ENCODE measurements at places on chromosomes 3 and 15.

DNA sequence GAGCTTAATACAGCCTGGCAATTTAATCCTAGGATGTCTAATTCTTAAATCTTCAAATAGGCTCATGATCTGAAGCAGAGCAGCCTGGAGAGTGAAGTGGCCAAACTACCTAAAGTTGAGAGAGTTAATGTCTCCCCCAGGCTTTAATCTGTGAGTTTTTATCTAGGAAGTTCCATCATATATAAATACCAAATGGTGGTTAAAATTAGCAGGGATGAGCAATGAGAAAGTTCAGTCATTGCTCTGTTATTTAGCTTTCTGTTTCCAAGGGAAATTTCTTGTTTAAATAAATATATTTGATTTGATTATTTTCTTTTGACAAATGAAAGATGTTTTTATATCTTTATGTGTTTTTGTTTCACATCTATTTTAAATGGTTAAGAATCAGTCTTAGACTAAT lies 274.4 kb upstream of the UMPS start:
- no peak for DNase-seq

- no peak for DNase-seq
These were observed 12.2 kb upstream of the VIPR1 start for GRCh38 chr3:42490243-42490642.

DNA sequence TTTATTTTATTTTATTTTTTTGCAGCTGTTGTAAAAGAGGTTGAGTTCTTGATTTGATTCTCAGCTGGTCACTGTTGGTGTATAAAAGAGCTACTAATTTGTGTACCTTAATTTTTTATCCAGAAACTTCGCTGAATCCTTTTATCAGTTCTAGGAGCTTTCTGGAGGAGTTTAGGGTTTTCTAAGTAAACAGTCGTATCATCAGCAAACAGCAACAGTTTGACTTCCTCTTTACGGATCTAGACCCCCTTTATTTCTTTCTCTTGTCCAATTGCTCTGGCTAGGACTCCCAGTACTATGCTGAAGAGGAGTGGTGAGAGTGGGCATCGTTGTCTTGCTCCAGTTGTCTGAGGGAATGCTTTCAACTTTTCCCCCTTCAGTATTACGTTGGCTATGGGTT lies 165.8 kb upstream of the KCNMB2 start:
- no peak for DNase-seq

- no peak for DNase-seq
These were observed 138.3 kb downstream of the LRIG1 start for GRCh38 chr3:66362541-66362941.

GRCh38 chr3:112746675-112747280 lies 99.9 kb downstream of the CD200R1L start:
- no peak for DNase-seq

DNA sequence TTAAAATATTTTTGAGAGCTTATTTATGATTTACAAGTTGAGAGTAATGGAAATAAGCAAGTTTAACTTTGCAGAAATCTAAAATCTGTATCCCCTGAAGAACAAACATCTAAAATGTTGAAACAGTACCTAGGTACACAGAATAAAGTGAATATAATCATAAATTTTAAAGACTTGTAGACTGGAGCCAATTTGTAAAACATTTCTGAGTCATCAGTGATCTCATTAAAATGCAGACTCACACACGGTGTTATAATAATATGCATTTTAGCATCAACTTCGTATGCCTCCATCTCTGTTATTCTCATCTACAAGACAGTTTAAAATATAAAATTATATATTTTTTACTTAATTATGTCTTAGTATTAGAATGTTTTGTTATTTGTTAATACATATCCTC lies 399.5 kb upstream of the GOLIM4 start:
- DNase-seq: no peak

DNA sequence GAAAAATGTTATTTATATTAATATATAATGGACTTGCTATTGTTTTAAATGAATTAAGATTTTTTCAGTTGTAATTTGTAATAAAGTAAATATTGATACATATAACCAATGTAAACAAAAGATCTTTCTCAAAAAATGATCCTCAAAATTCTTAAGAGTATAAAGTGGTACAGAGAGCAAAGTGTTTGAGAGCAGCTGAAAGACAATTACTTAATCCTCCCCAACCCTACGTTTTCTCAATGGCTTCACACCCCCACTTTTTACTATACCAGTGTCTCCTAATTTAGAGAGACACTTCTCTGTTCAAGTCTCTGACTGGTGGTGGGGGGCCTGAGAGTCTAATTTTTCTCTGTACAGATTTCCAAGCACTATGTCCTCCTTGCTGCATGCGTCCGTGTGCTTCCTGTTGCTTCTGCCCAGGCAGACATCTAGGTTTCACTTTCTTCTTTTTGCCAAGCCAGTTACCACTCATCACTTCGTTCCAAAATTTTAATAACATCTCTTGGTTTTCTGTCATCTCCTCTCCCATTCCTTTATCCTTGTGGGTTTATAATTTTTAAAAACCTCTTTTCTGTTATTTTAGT lies 276.3 kb upstream of the DNAJC19 start:
- DNase-seq: no peak

DNA sequence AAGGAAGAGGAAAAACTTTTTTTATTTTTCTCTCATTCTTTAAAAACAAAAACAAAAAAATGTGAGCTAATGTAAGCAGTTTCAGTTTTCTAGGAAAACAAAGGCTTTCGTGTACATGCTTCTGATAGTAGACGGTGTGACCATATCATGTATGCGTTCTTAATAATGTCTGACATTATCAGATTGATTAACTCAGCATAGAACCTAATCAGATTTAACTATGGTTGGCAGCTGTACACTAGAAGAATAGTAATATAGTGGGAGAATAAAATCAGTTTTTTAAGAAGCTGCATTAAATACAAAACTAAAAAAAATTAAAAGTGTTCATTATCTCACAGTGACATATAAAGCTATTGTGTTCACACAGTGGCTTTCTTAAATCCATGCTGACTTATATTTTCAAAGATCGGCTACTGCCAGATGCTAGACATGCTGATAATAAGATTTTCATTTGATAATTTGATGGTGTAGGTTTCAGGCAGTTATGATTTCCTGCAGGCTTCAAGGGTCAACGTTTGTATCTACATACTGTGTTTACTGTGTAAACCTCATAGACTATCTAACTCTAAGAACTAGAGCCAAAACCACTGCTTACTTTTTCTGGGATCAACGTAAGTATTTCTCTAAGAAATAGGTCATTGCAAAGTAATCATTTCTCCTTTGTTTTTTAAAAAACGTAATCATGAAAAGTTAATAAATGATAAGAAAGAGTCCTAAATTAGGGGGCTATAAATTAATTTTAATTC lies 74.0 kb downstream of the UBE2E2 start:
- DNase-seq: no peak

- DNase-seq: no peak
These were observed 202.3 kb downstream of the CADPS start for GRCh38 chr3:62672988-62673313.

DNA sequence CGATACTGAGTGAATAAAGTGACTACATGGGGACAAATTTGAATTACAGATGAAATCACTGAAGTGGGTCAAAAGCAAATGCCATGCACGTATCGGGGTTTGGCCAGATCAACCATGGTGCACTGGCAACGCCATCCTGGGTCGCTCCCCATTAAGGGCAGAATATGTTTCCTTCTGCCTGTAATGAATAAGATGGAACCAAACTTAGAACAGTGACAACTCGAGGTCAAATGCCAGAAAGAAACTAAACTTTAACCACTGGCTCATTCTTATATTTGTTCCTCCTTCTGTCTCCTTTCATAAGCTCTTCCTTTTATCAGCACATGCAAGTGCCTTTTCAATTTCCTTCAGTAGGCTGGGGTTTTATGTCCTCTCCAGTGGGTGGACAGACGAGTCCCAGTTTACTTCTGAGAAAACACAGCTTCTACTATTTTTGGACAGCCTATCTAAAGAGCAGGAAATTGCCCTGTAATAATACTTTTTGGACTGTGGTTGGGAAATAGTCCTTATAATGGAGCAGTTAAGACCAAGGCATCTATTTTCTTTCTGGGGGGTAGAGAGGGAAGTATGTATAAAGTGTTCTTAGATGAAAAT lies 61.4 kb downstream of the WHAMM start:
- no peak for DNase-seq

GRCh38 chr3:126389112-126389793 lies 5.5 kb upstream of the CFAP100 start:
- DNase-seq: no peak

DNA sequence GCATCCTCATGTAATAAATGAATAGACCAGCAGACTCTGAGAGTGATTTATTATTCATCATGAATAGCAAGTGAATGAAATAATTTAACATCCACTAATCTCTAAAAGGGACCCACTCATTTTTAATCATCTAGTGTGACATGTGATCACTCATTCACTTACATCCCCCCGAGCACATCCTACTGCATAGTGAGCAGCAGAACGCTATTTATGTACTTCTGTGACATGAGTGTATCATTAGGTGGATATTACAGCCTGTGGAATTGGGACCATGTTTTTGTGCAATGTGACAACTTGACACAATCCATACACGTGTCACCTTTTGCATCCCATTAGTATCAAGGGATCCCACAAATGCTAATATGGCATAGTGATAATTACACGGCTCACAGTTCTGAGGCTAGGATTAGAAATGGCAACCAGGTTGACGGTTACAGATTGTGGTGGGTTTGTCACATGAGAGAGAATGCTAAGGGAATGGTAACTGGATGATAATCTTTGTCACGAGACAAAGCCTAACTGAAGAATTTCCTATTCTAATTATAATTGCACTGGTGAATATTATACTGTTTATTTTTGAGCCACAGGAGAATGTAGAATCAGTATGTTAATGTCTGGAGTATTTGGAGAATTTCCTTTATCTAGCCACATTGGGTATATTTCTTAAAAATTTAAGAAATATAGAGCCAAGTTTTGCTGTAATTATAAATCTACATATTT lies 595.2 kb upstream of the TBL1XR1 start:
- no peak for DNase-seq

- no peak for DNase-seq
These were observed 174.3 kb downstream of the OXSM start for GRCh38 chr3:25964141-25964540.

DNA sequence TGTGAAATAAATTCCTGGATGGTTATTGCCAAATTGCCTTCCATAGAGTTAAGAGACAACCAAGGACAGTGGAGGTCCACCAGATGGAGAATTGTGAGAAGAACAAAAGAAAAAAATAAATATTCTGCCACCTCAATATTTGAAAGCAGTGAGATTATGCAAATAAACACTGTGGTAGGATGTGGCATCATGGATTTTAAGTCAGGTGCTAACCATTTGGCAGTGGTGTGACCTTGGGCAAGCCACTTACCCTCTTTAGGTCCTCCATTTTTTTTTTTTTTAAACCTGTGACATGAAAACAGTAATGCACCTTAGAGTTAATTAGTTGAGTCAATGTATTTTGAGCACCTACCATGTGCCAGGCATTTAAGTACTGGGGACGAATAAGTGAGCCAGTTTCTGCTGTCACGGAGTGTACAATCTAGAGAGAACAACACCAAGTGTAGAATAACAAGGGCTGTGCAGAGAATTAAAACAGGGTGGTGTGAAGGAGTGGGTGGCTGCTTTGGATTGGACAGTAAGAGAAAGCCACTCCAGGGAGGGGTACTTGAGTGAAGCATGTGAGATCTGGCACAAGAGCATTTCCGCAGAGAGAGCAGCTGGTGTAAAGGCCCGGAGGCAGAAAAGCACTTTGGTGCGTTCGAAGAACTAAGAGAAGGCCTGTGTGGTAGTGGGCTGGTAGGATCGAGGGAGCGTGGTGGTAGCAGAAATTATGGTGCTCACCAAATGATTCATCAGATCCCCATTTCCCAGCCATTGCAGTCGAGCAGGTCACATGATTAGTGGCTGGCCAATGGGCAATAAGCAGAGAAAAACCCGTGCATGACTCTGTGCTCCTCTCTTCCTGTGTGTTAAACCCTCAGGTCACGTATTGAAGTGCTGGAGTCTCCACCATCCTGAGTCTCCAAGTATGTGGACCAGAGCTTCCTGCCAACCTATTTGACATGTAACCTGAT lies 39.2 kb downstream of the CCK start:
- no peak for DNase-seq

DNA sequence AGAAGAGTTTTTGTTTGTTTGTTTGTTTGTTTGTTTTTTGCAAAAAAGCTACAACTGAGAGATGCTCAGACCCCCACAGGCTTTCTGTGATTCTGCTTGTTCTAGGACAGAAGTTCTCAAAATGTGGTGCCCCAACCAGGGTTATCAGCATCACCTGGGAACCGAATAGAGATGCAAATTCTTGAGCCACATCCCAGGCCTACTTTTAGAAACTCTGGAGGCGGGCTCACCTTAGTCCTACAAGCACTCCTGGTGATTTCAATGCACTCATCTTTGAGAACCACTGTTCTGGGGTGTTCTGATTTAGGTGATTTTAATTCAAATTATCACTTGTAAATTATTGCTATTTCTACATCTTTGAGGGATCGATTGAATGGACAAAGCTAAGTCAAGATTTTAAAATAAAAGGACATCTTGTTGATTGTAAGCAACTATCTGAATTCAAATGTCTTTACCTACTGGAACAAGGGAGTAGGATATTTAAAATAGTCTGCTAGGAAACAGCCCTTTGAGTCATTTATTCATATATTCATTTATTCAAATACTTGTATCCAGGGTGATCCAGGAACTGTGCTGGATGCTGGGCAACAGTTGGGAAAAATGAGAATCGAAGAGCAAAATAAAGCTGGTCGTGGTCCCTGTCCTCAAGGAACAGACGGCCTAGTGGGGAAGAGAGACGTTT lies 44.7 kb upstream of the CADPS start:
- DNase-seq: no peak

GRCh38 chr3:20111836-20112235 lies 71.6 kb downstream of the KAT2B start:
- no peak for DNase-seq

DNA sequence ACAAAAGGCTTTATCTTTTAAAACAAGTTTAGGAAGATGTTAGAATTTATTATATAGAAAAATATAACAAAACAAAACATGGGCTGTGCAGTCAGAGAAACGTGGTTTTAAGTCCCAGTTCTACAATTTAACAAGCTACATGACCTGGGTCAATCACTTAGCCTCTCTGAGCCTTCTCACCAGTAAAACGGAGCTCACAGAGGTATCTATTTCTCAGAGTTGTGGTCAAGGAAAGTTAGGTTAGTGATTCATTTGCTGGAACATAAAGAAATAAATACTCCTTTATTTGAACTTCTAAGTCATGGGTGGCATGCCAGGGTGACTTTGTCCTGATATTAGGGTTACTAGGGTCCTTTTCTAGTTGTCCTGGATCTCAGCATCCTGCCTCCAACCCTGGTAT lies 10.8 kb upstream of the CCDC174 start:
- no peak for DNase-seq
